ENCODE measurements at places on chromosomes 12 and 14. TPM values are rescaled to one million over a fixed set of nuclear protein-coding genes. Genes with fewer than 3 reads are reported as not detected.

DNA sequence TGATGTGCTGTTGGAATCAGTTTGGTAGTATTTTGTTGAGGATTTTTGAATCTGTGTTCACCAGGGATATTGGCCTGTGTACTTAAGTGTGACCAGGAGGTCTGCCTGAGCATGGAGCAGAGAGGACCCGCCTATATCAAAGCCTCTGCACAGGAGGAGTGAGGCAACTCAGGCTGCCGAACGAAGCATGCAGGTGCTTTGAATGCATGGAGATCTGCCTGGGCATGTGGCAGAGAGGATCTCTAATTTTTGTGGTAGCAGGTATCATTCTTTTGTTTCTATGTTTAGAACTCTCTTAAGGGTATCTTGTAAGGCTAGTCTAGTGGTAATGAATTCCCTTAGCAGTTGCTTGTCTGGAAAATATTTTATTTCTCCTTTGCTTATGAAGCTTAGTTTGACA, 26.9 kb downstream of the RAB3IP start:
- DNase-seq, result no peak

- DNase-seq, result no peak
Observed at GRCh38 chr12:28129031-28129430, 61.2 kb upstream of the CCDC91 start.

- no peak for DNase-seq
Observed at GRCh38 chr12:57489157-57489641, 1.3 kb downstream of the MARS1 start.

DNA sequence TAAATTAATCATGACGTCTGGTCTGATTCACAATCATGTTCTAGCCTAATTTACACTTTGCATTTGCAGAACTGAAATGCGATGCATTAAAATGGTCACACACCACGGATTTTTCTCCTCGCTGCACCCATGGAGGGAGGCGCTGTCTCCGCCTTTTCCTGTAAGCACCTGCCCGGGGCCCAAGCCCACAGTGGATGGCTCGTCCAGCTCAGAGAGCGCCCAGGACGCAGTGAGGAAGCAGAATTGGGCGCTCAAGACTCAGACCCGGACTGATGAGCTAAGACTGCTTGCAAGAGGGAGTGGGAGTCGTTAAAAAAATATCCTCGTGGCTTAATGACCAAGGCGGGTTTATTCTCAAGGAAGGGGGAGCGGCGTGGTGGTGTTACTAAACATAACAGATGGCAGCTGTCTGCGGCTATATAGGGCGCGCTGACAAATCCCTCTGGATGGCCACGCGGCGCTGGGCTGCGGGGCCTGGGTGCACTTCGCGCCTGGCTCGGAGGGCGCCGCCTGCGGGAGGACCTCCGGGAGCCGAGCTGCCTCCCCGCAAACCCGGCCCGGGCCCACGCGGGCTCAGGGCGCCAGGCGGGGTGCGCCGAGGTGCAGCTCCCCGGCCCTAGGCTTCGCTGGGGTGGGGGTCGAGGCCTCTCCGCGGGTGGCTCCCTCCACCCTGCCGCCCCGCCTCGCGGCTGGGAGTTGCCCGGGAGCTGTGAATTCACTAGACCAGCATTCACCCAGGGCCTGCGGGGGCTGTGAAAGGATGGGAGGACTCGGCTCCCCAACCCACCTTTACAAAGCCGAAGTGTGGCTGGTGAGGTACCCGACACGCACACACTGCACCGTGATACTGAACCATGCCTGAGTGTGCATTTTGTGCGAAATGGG, 78.7 kb downstream of the PPM1A start:
- DNase-seq, result peak; percentile 70

GRCh38 chr14:38384741-38385140, 128.8 kb upstream of the CLEC14A start:
- DNase-seq, result no peak

- no peak for DNase-seq
Observed at GRCh38 chr14:31323419-31323818, 96.9 kb downstream of the HEATR5A start.

ARL6IP4 gene
- total RNA-seq, result 163 TPM

All from activated CD4-positive, alpha-beta T cell treated with anti-CD3 and anti-CD28 coated beads for 36 hours (primary cell).